ENCODE measurements at places on chromosomes 3 and 15. TPM values are rescaled to one million over a fixed set of nuclear protein-coding genes. Genes with fewer than 3 reads are reported as not detected.

ZNF660 gene
- 0.32 TPM for total RNA-seq

ARL8B gene
- 31.2 TPM for total RNA-seq

PDHB gene
- total RNA-seq = 105 TPM

TMEM212 gene
- not detected for total RNA-seq

PTX3 gene
- 3,941 TPM for total RNA-seq

C2CD4A gene
- total RNA-seq = 7.9 TPM

PAQR5 gene
- 6.5 TPM for total RNA-seq

CTXN2 gene
- total RNA-seq = not detected

CHRNA3 gene
- total RNA-seq = not detected

COLQ gene
- 1.3 TPM for total RNA-seq

RTP1 gene
- total RNA-seq = not detected

NKIRAS1 gene
- total RNA-seq = 10.7 TPM
